ENCODE measurements at places on chromosomes 5 and 9.

- DNase-seq: no peak
These were observed 66.9 kb downstream of the SEMA4D start for GRCh38 chr9:89430995-89431394.

DNA sequence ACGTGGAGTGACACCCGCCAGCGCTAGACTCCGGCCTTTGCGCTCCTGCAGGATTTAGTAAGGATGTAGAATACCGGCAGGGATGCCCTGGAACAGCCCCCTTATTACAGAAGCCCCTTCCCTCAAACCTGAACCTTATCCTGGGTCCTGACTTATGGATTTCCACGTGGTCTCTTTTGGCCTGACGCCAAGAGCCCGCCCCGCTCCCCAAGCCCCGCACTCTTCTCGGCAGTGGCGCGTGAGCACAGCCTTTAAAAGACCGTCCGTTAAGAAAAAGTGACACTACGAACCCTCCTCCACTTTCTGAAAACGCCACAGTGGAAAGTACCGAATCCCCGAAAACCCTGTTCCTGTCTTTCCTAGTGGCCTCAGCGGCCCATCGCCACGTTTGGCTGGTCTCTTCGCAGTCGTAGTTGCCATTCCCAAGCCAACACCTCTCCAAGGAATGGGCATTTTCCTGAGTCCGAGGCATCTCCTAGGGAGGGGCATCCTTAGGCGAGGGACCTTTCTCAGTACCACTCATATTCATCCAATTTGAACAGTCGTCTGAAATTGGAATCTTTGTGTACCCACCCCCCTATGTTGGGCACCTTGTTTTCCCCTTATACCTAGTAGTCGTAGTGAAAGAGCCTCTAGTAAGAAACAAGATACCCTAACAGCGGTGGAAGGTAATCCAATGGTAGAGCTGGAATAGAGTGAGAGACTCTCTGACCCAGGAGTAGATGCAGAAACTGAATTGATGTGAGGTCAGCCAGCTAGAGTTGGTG lies 732 bp upstream of the MCIDAS start:
- DNase-seq: no peak

- DNase-seq: no peak
These were observed 493.5 kb upstream of the WWC1 start for GRCh38 chr5:167797933-167798332.

DNA sequence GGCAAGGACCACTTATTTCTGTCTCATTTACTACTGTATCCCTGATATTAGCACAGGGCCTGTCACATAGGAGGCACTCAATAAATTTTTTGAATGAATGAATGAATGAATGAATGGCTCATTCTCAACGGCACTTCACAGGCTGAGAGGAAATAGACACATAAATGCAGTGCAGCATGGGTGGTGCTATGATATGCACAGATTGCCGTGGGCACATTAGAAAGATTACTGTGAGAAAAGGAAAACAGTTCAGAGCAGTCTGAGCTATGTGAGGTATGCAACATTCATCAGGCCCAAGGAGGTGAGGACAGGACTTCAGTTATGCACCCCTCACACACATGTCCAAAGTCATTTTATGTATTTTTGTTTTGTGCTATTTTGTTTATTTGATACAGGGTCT lies 6.4 kb upstream of the NOL6 start:
- no peak for DNase-seq

- DNase-seq: no peak
These were observed 866.4 kb upstream of the C9orf72 start for GRCh38 chr9:28439688-28440087.

- DNase-seq: no peak
These were observed 203.2 kb downstream of the GAPVD1 start for GRCh38 chr9:125464591-125465385.

GRCh38 chr5:127561254-127561653 lies 43.8 kb downstream of the PRRC1 start:
- no peak for DNase-seq

GRCh38 chr5:150085950-150086715 lies at the start of gene CSF1R:
CSF1R (minus strand) TSS chr5:150086554; CDS start chr5:150086427, 127 bp downstream.
- DNase-seq: no peak

- no peak for DNase-seq
These were observed 1.6 kb downstream of the SH2D3C start for GRCh38 chr9:127776924-127777289.

DNA sequence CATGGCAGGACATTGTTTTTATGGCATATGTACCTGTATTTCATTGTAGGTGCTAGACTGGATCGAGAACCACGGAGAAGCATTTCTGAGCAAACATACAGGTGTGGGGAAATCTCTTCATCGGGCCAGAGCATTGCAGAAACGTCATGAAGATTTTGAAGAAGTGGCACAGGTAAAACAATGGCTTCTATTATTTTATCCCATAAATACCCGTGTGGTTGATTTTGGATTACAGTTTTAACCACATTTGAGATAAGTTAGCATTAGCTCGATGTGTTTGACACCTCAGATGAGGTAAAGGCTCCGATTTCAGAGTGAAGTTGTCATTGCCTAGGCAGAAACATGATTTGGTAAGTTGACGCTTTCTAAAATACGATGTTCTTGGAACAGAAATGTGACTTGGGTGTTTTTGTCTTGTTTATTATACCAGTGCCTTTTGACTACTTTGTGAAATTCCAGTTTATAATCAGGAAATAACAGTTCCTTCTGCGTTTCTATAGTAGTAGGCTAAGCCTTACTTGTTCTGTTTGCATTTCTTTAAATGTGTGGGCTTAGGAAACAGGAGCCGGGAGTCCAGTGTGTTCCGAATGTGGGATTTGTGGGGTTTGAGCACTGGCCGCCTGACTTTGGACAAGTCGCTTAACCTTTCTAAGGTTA lies 187.7 kb downstream of the TRIO start:
- DNase-seq: no peak

DNA sequence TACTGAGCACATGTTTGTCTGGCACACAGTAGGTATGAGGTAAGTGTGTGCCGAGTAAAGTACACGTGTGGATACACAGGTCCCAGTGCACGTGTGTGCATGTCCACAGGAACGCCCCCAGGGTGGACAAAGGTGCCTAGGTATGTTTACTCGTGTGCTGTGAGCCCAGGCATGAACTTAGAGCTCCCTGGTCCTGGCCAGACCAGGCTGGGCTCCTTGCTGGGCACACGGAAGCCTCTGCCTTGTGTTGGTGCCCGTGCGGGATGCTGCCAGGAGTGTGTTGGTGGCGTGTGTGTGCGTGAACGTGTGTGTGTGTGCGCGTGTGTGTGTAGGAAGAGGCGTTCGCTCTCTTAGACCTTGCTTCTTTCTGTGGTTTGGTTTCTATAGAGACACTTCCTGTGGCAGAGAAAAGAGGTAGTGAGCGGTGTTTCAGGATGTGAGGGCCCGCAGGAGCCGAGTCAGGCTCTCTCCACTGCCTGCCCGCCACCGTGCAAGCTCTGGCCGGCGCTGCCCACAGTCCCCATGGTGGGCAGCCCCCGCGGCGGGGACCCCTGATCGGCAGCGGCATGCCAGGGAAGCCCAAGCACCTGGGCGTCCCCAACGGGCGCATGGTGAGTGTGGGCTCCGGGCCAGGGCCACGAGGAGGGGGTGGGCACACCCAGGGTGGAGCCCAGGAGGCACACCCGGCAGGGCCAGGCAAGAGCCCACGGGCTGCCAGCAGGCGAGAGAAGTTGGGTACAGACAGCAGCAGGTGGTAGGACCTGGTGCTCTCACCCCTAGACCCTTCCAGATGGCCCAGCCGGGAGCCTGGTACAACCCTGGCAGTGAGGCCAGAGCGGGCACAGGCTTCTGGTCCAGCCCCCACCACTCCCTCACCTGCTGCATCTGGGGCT lies at the start of gene RGS14:
TSS of gene RGS14 (plus strand) at position 466 of the 893 bp plus-strand sequence. CDS start at position 567, 101 bp downstream.
- DNase-seq: no peak

DNA sequence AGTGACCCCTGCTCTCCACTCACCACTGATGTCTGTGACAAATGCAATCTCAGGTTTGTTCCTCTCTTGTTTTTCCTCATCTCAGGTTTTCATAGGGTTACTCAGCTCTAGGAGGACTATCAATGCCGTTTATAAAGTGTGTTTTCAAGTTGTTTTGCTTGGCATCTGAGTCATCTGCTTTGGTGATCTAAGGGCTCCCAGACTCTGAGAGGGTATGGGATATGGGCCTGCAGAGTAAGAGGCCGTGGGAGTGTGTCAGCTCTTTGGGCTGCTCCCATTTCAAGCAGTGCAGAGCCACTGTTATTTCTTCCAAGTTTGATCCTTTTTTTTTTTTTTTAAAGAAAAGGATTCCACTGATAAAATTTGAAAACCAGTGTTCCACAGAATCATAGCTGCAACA lies 46.3 kb downstream of the NNT start:
- DNase-seq: no peak

- no peak for DNase-seq
These were observed 294.5 kb downstream of the ARHGAP26 start for GRCh38 chr5:143064676-143065075.

DNA sequence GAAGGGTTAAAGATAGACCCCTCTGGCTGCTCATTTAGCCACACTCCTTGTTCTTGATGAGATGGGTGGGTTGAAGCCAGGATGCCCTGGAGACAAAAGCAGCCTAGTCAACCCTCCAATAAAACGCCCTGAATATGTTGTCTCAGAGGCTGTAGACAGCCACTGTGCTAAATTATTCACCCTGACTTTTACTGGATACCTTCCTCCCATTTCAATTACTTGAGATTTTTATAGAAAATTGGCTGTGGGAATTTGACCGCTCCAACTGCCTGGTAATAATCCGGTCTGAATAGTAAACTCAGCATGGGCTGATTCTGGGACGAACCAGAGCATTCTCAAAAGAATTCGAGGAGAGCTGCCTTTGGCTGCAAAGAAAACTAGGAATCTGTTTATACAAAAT lies 104.2 kb downstream of the SNX18 start:
- no peak for DNase-seq

Measured in stimulated activated CD4-positive, alpha-beta T cell treated with anti-CD3 and anti-CD28 coated beads, Interleukin-4, amount 100 ng/mL, for 48 hours (primary cell).